ENCODE measurements at places on chromosomes 4 and X.

- no peak for DNase-seq
Measured at GRCh38 chr4:74460833-74461232, 15.9 kb downstream of the AREG start.

DNA sequence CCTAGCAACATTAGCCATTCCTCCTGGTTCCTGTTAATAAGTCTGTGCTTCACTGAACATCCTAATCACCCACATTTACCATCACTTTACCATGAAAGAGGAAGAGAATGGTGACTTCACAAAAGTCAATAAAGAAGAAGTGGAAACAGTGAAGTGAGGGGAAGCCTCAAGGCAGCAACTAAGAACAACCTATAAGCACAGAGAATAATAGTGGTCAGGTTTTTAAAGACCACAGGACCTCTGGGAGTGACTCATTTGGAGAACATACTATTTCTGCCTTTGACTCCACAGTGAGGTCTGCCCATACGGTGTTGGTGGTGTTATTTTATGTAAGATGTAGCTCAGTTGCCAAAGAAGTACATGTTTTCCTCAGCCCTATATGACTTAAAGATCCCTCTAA, 86.0 kb upstream of the TET2 start:
- DNase-seq, result peak; percentile 99

GRCh38 chrX:125894947-125895346, 271.1 kb downstream of the DCAF12L2 start:
- no peak for DNase-seq

DNA sequence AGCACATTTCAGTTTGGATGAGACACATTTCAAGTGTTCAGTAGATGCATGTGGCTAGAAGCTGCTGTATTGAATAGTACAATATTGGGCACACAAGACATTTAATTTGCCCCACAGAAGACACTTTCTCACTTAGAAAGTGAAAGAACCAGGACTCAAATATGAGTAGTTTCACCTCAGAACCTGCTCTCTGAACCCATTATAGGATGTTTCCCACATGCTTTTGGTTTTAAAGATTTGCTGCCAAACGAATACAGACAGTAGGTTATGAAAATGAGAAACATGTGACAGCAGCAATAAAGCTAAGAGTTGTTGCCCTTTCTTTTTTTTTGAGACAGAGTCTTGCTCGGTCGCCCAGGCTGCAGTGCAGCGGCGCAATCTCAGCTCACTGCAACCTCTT, 32.3 kb downstream of the C4orf54 start:
- no peak for DNase-seq

DNA sequence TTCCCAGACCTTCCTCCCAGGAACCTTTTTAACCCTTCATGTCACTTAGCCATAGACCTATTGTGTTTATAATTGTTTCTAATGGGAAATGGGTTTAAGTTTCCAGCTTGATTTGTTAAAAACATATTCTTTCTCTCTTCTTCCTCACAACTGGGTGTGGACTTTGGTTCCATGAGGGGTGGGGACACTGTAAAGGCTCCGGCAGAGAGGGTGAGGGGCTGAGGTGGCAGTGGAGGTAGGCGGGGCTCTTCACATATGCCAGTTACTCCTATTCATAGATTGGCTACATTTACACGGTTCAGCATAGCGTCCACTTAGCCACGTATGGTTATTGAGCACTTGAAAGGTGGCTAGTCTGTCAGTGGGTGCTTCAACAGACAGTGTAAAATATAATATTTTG, 7.8 kb downstream of the INTS6L start:
- DNase-seq, result no peak

DNA sequence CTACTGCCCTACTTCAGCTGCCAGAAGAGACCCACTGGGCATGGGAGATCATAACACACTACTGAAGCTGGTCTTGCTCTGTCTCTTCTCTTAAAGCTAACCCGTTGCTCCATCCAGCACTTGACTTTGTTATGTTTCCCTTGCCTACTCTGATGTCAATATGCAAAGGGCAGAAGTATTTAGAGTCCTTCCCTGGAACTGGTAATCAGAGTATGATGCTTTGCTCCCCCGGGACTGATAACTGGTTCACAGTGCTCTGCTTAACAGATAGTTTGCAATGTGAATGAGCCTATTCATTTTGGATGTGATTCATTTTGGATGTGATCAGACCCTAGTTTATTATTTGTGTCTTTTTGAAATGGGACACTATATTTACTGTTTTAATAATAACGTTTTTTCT, 12.3 kb upstream of the UCP1 start:
- no peak for DNase-seq

DNA sequence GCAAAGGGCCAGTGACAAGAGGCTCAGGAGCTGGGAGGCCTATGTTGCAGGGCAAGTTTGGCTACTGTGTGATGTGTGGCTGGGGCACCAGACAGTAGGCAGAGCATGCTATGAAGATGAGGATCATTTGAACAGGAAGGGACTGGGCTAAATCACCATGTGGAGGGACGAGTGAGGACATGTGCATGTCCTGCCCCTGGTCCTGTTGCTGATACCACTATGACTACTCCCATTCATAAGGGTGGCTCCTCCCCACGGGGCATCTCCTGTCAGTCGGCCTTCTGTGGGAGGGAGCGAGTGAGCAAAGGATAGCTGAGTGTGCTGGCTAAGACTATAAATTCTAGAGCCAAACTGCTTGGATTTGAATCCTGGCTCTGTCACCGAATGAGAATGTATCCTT, 139.2 kb downstream of the TMEM164 start:
- DNase-seq, result no peak

- DNase-seq, result no peak
Measured at GRCh38 chr4:26879805-26880204, 19.2 kb downstream of the STIM2 start.

DNA sequence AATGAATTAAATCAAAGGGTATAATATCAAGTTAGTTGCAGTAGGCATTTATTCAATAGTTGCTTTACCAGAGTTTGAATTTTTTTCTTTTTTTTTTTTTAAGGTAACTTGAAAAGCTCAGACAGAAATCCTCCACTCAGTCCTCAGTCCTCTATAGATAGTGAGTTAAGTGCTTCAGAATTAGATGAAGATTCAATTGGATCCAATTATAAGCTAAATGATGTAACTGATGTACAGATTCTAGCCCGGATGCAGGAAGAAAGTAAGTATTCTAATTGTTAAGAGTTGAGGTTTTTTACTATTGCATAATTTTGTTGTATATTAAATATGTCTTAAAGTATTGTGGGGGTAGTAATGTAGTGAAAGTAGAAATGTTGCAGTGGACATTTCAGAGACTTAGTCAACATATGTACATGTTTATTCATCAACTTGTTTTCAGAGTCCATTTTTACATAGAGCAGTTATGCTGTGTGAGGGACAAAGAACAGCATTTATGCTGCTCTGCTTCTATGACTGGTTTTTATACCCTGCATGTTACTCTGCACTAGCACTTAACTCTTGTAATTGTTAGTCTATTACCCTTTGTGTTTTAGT, 38.4 kb downstream of the SLAIN2 start:
- no peak for DNase-seq

GRCh38 chrX:27548624-27549023, 41.5 kb upstream of the DCAF8L2 start:
- DNase-seq, result no peak

- no peak for DNase-seq
Measured at GRCh38 chrX:130704053-130705038, 198.7 kb downstream of the ENOX2 start.

DNA sequence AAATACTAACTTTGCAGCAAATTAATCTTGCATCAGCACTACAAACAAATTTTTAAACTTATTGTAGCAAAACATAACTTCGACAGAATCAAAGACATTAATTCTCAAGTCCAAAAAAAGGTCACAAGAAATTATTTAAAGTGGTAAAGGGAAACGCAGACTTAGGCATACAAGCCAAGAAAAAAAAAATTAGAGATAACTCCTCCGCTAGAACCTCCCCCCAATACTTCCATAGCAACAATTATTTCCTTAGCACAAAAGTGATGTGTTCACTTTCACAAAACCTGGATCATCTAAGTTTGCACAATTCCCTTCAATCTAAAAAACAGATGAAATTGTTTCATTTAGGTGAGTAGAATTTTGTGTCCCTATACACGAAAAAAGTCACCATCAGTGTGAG, 1.1 kb downstream of the LRBA start:
- no peak for DNase-seq

- no peak for DNase-seq
Measured at GRCh38 chr4:143736861-143737260, 36.4 kb upstream of the FREM3 start.

DNA sequence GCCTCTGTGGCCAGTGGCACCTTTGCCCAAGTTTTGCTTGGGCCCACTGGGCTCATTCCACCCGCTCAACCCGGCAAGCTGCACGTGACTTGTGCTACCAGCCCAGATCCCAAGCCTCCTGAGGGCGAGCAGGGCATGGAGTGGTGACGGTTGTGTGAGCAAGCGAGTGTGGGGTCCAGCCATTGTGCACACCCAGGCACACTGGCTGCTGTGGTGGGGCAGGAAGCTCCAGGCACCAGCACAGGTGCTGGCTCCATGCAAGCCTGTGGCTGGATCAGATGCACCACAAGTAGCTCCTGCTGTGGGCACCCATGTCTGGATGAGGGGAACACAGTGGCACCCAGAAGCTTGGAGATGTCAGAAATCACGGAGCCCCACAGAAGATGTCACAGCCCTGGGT, 557.0 kb upstream of the GNPDA2 start:
- DNase-seq, result no peak

DNA sequence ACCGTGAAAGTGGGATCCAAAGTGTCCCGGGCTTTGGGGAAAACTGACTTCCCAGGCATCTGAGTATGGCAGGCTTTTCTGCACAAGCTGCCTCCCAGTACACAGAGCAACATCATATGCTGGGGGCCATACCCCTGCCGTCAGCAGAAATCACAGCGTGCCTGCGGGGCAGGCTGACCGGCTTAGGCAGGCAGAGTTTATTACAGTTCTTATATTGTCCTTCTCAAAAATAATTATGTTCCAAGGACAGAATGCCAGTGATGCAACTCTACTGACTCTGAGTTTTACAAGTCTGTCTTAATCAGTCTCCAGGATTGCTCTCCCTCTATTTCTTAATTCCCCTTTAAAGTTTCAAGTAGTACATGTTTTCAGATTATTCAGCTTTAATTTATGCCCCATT, 37.0 kb downstream of the IL21 start:
- no peak for DNase-seq

- DNase-seq, result no peak
Measured at GRCh38 chr4:111326450-111326849, 703.6 kb upstream of the PITX2 start.

DNA sequence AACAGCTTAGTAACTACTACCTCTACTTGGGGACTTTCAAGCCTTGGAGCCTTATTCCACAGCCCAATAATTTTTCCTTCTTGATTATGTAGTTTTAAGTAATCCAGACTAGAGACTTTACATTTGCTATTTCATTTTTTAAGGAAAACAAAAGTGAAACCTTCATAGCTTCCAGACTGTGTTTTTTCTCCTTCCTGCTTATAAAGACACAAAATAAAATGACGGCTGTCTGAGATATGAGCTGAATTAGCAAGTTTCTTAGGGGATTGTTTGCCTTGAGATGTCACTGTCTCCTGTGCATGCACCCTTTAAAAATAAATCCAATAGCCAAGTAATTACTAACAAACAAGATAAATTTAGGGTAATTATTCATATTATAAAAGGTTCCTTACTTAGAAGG, 78.8 kb upstream of the PACRGL start:
- no peak for DNase-seq

DNA sequence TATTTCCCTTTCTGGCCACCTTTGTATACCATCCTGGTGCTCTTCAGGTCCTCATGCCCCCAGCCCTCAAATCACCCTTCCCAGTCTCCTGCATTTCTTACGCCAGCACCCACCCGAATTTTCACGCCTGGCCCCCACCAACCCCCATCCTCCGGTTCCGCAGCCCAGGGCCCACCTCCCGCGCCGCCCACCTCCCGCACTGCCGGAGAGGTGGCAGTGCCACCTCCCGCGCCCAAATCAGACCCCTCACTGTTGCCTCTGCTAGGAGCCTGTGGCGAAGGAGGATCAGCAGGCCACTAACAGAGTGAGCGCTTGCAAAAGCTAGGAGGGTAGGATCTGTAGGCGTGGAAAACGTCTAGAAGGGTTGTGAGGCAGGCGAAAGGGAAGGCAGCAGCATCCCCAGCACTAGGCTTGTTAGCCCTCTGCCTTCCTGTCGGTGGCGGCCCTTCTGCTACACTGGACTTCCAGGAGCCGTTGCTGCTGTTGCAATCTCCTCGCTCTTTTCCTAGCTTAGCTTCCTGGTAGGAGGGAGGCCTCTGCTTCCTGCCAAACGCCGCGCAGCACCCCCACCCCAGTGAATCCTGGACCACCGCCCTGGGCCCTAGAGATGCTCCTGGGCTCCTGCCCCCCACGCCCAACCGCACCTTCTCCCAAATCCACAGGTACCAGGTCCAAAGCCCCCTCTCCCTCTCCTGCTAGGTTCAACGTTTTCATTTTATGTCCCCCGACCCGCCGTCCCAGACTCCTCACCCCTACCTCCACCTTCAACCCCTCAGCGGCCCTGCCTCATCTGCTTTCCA, 51.0 kb downstream of the SPIN2B start:
- no peak for DNase-seq

DNA sequence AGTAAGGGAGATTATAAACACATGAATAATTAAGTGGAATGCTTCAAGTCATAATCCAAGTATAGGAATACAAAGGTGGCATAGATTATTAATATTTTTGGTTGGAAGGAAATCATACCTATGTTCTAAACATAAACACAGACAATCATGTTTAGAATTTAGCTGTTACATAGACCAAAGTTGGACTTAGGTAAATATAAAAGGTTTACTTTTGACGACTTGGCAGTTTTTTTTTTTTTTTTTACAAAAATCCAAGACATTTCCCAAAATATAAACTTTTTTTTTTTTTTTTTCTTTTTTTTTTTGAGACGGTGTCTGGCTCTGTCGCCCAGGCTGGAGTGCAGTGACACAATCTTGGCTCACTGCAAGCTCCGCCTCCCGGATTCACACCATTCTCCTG, 3.5 kb upstream of the N4BP2 start:
- no peak for DNase-seq

DNA sequence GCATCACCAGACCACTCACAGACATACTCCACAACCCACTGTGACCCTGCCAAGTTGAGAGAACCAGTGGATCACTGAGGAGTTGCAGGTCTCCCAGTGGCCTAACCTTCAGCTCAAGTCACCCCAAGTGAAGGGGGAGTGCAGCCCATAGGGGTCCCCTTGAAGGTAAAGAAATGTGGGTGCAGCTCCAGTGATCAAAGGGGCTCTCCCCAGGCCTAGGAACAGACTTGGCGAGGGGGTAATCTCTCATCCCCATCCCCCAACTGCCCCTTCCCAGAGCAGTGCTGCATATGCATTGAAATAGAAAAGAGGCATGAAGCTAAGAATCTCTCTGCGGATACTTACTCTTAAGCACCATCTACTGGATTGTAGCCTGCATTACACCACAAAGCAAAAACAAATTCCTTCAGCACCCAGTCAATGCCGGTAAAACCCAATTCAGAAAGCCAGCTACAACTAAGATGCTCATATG, 27.0 kb downstream of the MAGEE1 start:
- peak; percentile 0 for DNase-seq

DNA sequence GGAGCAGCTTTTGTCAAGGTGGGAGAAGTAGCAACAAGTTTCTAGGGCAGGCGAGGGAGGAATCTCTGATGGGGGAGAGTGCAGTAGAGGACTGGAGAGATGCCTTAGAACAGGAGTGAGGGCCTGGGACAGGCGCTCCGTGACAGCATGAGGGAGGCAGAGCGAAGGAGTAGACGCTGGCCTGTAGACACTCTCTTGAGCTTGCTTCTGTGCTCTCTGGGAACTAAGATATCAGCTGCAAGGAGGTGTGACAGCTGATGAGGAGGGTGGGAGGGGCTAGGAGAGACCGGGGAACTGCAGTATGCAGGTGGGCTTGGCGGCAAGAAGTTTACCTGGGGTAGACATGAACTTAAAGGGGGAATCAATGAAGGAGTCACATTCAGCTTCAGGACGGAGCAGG, 35.7 kb downstream of the MECP2 start:
- no peak for DNase-seq
